Stimulated activated CD4-positive, alpha-beta T cell treated with anti-CD3 and anti-CD28 coated beads, Interleukin-12 subunit alpha, Interleukin-12 subunit beta, amount 100 ng/mL, for 24 hours (primary cell): ENCODE measurements at places on chromosomes 7 and 10.

GRCh38 chr10:129896860-129897200, 67.2 kb downstream of the EBF3 start:
- DNase-seq: no peak

- no peak for DNase-seq
Measured at GRCh38 chr10:60155099-60155877, 234.4 kb downstream of the ANK3 start.

DNA sequence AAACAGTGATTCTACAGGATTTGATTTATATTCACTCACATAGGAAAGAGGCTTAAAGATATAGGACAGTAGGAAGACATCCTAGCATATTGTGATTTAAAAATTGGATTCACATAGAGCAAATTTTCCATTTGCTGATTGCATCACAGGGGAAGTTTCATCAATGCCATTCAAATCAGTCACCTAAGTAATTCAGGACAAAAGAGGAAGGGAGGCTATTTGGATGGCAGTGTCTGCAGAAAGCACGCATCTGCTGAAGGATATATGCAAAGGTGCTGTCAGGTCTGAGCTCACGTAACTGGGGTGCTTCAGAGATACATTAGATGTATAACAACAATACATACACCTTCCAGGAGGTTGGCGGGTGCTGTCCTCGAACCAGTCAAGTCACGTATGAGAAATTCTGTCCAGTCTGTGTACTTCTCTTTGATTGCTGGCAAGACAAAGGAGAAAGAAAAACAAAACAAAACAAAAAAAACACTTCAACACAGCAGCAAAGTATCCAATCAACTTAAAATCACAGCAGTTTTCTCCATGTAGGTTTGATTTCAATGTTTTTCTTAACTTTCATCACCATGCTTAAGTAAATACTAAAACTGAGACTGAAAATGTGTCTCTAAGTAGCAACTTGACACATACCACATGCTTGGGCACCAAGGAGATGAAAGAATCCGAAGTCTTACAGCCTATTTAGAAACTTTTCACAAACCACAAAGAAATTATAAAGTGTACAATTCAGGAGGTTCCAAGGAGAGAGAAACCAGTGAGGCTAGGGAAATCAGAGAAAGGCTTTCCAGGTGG, 125.1 kb downstream of the SFMBT2 start:
- no peak for DNase-seq

- DNase-seq: no peak
Measured at GRCh38 chr7:25122373-25122772, 2.7 kb downstream of the CYCS start.

DNA sequence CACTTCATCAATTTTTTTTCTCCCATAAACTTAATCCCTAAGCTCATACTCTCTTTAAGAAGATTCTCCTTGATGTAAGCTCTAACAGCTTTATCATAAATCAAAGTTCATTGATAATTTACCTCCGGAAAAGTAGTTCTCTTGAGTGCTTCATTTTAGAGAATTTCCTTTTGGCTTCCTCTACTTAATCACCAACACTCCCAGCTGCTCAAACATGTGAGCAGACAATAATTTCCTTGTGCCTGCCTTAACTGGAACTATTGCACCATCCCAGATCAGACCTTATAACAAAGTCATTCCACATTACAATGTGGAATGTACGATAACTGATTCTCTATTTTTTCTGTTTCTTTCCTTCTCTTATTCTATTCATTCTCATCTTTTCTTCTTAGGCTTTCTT, 5.9 kb downstream of the FEZF1 start:
- DNase-seq: no peak

GRCh38 chr7:125651823-125652528, 722.4 kb upstream of the POT1 start:
- DNase-seq: no peak

GRCh38 chr10:9625304-9625703, 1392.4 kb upstream of the CELF2 start:
- DNase-seq: no peak

DNA sequence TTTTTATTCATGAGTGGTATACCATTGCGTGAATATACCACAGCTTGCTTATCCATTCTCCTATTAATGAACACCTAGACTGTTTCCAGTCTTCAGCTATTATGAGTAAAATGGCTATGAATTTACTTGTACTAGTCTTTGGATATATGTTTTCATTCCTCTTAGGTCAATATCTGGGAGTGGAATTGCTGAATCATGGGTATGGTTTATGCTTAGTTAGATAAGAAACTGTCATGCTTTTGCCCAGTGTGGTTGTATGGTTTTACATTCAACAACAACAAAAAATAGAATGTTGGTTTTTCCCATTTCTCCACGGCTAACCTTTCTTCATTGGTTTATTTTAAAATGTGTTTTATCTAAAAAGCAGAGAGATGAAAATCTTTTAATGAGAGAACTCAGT, 308.3 kb downstream of the PHF14 start:
- no peak for DNase-seq

- no peak for DNase-seq
Measured at GRCh38 chr7:30119890-30120577, 14.8 kb upstream of the MTURN start.
